ENCODE measurements at places on chromosomes 2 and 18. TPM values are rescaled to one million over a fixed set of nuclear protein-coding genes. Genes with fewer than 3 reads are reported as not detected.
A peak's percentile ranks its signal among the peaks of the same experiment; 100 is the strongest.

- no peak for DNase-seq
These were observed 14.0 kb downstream of the CYP20A1 start for GRCh38 chr2:203252818-203253217.

DNA sequence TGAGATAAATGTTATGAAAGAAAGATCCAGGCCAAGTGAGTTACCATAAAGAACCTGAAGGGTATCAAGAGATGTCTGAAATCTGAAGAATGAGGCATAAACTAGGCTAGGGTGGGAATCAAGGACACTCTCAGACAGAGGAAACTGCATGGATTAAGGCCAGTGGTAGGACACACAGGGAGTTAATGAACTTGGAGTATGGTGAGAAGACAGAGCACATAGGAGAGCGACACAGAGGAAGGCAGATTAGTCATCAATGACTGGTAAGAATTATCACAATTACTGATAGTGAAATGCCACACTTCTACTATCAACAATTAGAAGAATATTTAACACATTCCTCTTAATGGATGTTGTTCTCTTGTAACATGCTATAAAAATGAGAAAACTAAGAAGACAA, 76.9 kb downstream of the TTC21B start:
- DNase-seq: no peak

GRCh38 chr2:190500054-190500502, 34.4 kb downstream of the NEMP2 start:
- no peak for DNase-seq

DNA sequence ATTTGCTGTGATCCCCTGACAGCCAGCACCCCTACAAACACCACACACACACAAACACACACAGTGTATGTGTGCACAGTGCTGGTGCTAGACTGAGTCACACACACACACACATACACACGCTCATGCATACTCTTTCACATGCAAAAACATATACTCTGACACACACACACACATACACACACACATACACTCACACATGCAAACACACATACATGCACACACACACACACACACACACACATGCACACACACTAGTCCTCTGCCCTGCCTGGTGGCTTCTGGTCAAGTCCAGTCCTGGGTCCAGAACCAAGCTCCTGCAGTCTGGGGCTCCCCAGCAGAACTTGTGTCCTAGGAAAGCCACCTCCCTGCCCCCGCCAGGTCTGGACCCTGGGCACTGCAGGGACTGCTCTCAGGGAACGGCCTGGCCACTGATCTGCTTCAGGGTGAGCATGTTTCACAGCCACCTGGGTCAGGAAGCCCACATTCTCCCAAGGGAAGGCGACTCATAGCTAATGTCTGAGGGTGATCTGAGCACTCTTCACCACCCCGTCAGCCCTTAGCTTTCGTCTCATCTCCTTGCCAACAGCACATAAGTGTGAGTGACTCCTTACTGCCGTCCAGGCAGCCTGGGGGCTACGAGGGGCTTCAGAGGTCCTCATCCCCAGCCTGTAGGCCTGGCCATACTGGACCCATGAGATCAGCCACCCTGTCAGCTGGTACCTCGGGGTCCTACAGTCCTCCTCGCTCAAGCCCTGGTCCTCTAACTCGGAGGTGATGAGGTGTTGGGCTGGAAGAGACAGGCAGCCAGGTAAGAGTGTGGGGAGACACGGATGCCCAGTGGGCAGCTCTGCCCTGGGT, 88.1 kb downstream of the MCFD2 start:
- no peak for DNase-seq

DNA sequence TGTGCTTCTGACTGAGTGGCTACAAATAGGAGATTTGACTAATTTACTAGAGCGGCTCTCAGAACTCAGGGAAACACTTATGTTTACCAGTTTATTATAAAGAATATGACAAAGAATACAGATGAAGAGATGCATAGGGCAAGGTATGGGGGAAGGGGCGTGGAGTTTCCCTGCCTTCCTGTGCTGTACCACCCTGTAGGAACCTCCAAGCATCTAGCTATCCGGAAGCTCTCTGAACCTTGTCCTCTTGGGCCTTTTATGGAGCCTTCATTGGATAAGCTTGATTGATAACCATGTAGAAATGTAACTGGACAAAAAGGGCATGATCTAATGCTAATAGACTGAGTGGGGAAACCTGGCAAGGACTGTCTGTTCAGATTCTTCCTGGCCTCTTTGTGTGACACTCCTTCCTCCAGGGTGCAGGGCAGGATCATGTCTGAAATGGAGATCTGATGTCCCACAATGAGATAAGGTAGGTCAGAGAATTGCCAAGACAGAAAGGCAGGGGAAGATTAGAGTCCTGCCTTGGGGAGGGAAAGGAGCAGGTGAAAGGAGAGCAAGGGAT, 101.8 kb upstream of the NPAS2 start:
- no peak for DNase-seq

GRCh38 chr2:189142893-189143759, 36.4 kb downstream of the COL5A2 start:
- DNase-seq: peak; percentile 54

DNA sequence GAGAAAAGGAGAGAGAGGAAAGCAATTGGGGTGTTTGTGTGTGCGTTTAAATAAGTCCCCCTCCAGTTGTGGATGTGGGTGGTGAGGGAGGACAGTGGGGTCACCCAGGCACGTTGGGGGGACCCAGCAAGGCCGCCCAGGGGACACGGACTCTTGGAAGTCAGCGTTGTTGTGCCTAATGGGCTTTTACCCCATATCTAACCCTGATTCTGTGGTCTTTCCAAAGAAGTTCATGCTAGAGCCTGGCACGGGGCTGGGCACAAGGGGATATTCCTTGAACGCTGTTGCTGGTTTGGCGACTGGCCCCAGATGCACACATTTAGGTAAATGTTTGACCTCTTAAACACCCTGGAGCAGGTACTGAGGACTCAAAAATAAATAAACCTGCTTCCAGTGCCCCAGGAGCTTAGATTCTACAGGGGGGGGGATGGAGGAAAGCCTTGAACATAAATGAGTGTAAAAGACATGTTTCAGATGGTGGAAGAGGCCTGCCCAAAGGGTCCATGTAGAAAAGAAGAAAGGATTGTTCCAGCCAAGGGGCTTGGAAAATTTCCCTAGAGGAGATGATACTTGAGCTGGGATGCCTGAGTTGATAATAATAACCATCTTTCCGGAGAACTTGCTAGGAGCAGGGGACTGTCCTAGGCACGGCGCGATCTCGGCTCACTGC, 97.7 kb upstream of the SIX3 start:
- DNase-seq: no peak

DNA sequence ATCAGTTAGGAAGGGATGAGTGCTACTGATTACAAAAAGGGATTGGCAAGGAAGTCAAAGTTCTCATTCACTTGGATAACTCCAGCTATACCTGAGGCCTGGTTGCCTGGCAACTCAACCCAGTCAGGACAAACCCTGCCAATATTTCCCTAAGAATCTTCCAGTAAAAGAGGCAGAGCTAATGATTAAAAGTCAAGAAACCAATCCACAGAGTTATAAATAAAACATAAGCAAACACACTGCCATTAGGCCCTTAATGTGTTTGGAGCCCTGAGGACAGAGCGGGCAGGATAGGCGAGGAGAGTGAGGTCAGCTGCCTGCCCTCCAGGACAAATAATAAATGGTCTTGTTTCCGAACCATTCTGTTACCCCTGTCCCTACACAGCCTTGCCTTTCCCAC, 215.6 kb upstream of the NABP1 start:
- DNase-seq: no peak

DNA sequence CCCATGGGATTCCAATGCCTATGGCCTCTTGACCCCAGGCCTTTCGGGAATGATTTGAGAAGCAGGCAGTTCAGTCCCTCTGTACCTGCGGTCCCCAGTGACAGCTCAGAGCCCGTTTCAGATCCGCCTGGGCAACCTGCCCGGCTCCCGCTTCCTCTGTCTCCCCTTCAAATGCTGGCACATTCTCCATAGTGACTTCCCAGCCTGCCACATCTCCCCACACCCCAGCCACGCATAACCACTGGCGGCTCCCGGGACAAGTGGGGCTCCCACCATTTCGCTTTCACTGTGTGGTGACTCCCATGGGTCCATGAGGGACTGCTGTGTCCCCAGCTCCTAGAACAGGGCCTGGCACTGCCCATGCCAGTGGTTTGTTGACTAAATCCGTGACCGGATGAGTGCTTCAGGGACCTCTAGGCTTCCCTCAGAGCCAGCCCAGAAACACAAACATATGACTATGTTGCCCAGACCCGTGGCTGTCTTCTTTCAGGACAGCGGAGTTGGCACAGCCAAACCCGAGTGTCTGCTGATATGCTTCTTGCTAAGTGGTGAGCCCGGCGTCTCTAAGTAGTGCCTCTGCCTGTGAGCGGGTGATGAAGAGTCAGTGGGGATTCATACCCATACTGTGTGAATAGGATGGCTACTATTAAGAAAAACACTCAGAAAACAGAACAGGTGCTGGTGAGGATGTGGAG, 91.2 kb downstream of the GLI2 start:
- peak; percentile 21 for DNase-seq

GRCh38 chr2:39547811-39548719, 111.0 kb upstream of the MAP4K3 start:
- DNase-seq: peak; percentile 82

GRCh38 chr2:176003958-176004357, 1.9 kb upstream of the LNPK start:
- no peak for DNase-seq

DNA sequence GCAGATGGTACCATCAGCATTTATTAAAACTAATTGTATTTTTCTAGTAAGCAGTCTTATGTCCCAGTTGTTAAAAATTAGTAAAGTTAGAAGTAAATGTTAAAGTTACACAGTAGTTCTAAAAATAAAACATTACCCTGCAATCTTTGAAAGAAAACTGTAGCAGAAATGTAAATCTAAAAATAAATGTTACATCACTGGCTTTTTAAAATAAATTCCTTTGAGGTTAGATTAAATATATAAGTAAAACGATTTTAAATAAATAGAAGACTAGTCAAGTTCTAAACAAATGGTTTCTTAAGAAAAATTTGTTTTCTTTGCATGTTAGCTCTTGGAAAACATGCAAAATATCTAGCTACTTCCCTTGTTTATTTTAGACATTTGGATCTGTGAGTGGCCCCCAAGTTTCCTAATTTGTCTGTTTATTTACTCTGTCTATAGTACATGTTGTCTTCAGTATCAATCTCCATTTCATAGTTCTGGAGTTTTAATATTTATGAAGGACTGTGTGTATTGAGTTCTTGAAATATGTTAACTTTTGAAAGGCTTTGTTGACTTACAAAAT, 58.2 kb downstream of the GLS start:
- no peak for DNase-seq

DNA sequence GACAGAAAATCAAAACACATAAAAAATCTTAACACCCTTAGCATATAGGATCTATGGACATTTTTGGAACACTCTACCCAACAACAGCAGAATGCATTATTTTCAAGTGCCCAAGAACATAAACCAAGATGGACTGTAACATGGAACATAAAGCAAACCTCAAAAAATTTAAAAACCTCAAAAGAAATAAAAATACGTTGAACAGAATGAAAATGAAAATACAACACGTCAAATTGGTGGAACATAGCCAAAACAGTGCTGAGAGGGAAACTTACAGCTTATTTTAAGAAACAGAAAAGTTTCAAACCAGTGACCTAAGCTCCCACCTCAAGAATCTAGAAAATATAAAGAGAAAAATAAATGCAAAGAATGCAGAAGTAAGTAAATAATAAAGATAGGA, 58.3 kb upstream of the BCL2L11 start:
- DNase-seq: peak; percentile 2

DNA sequence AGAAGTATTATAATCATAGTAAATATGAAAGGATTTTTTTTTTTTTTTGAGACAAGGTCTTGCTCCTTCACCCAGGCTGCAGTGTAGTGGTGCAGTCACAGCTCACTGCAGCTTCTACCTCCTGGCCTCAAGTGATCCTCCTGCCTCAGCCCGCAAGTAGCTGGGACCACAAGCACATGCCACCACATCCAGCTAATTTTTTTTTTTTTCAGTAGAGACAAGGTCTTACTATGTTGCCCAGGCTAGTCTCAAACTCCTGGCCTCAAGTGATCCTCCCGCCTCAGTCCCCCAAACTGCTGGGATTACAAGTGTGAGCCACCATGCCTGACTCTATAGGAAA, 301.6 kb upstream of the STON1 start:
- no peak for DNase-seq

The ARHGAP28 gene
- total RNA-seq: 27.2 TPM

DNA sequence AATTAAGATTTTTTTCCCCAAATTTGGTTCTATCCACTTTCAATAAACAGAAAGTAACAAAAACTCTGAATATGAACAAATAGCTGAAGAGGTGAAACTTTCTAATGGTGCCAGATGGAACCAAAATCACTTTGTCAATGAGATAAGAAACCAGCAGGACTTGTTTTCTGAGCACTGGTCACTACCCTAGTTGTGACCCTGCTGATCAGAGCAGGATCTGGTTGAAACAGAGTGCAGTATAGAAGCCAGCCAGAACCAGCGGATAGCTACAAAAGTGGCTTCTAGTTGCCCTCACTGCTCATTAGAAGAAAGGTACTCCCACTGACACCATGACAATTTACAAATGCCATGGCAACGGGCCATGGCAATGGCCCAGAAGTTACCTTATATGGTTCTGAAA, 158.3 kb upstream of the PIEZO2 start:
- DNase-seq: no peak

The CD226 gene
- 0.33 TPM for total RNA-seq

The DSC1 gene
- not detected for total RNA-seq

- no peak for DNase-seq
These were observed 107.7 kb downstream of the CD226 start for GRCh38 chr18:69840001-69840400.

DNA sequence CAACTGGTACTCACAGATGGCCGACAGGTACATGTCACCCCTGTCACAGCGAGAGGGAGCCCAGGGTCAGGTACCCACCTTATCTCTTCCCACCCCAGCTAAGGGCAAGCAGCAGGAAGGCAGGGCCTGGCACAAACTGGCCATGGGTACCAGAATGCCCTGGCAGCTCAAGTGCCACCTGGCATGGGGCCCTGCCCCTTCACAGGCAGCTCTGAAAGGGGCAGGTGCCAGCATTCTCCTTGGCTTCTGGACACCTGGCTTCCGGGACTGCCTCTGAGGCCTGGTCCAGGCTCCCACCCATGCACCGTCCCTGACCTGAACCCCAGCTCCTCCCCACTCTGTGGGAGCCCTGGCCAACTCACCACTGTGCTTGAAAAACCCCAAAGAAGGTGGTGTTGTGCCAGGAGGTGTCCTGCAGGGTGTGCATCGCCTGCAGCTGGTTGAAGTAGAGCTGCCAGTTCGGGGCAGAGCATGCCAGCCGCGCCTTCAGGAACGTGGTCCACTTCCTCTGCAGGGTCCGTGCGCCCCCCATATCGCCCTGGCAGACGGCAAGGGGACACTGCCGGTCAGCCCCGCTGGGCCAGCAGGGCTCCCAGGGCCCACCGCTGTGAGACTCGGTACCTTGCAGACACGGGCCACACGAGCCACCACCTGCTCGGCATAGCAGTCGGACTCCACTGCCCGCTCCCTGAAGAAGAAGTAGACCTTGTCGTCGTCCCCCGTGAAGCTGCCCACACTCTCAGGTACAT, 5.4 kb downstream of the SEMA4C start:
- no peak for DNase-seq

The MC5R gene
- not detected for total RNA-seq

The ECEL1 gene
- total RNA-seq: not detected
